ENCODE measurements at places on chromosomes 12 and 14.

GRCh38 chr14:32635061-32635719 lies 303.5 kb upstream of the NPAS3 start:
- peak; percentile 37 for DNase-seq

DNA sequence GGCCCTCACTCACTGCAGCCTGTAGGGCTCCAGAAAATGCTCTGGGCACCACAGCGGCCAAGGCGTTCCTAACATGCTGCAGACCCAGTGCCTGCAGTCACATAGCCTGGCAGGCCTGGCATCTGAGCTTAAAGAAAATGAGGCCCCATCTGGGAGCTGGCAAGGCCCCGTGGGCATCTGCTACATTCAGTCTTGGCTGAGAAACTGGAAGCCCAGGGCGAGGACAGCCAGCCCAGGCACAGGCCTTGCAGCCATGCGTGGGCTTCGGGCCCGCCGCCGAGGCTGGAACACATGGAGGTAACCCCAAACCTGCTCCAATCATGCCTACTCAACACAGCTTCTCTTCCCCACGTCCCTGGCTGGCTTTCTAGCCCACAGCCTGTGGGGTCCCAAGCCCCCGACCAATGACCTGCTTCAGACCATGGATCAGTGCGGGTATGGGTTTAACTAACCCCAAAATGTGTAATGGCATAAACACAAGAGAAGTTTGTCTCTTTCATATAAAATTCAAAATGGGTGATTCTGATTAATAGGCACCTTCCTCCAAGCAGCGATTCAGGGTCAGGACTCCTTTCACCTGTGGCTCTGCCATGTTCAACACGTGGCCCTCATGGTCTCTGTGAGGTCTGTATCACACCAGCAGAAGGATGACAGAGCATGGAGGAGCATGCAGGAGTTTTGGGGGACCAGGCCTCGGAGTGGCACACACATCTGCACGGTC lies 6.4 kb downstream of the NGB start:
- no peak for DNase-seq

- no peak for DNase-seq
Observed at GRCh38 chr14:31252865-31253264, 45.3 kb upstream of the HECTD1 start.

DNA sequence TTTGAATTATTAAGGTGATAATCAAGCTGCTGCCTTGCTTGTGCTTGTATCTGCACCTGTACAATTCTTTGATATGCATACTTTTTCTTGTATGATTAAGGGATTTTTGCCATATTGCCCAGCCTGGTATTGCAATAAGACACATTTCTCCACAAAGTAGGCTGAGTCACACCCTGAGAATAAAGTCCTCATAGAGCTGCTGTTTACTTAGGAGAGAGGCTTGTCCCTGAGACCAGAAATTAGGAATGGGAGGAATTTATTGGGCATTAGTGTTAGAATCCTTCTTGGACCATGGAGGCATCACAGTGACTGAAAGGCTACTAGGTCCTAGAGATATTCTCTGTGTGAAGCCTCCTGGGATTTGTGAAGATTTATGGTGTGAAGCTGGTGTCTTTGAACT lies 506.8 kb upstream of the FBXO33 start:
- DNase-seq = no peak

DNA sequence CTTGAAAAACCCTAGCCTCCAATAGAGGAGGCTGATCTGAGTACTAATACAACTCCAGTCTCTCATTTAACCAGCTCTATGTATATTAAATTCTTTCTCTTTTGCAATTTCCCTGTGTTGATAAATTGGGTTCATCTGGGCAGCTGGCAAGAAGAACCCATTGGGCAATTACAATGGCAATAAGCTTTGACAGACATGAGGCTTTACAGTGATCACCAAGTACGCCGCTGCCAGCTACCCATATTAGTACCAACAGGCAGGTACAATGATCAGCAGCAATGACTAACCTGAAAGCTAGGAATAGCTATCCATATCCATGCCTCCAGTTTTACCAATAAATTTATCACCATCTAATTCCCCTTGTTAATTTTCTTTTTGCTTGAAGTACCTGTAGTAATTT lies 54.5 kb downstream of the OSBPL8 start:
- DNase-seq = no peak

DNA sequence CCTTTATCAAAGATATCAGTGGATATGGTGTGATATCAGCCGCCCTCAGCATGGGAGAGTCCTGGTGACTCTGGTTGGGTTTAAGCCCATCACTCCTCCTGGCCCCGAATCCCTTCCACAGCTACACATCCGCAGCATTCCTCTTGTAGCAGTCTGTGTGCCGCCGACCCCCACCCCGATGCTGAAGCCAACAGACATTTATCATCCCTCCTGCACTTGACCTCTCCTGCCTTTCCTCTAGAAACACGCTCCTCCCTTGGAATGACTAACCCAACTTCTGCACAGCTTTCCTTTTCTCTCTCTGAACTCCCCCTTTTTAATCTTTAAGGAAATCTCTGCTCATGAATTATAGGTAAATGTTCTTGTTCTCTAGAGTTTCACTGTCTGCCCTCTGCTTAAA lies 250.9 kb upstream of the FOXN3 start:
- DNase-seq = no peak

DNA sequence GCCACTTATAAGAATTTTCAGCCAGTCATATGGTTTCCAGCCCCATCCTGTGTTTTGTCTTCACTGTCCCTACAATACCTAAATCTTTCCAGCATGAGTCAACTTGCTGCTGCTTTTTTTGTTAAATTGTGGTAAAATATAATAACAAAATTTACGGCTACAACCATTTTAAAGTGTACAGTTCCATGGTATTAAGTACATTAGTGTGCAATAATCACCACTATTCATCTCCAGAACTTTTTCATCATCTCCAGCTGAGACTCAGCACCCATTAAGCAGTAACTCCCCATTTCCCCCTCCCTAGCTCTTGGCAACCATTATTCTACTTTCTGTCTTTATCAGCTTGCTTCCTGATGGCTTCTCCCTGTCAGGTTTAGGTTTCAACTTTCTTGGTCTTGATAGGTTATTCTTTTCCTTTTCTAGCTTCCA lies 39.1 kb downstream of the FRS2 start:
- DNase-seq = no peak

- no peak for DNase-seq
Observed at GRCh38 chr14:32693114-32693513, 245.6 kb upstream of the NPAS3 start.

DNA sequence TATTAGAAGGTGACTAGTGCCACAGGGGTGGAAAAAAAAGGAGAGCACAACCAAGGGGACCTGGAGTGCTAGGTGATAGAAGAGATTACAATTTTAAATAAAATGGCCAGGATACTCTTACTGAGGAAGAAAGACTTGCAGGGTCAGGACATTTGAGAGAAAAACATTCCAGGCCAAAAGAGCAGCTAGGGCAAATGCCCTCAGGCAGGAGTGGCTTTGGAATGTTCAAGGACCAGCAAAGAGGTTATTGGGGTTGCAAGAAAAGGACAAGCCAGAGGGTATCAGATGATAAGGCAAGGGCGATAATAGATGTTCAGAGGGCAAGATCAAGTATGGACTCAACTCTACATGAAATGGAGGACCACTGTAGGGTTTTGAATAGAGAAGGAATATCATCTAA lies 146.4 kb downstream of the KIF21A start:
- DNase-seq = no peak

All from hippocampal formation (tissue), 2 donors.